ENCODE measurements at places on chromosomes 12 and 14.

DNA sequence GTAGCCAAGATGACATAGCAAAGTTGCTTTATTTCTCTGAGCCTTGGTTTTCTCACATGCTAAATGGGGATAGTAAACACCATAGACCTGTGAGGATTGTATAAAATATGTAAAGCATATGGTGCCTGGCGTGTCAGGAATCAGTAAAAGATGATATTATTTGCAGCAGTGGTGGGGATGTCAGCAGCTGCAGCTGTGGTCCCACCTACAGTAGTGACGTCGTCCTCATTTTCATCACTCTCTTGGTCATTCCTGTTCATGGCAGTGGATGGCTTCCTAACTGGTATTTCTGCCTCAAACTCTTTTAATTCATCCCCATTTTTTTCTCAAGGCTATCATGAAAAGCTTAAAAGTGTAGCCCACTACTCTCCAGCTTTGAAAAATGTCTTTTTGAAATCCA is 12.1 kb downstream of the BMAL2 start:
- no peak for DNase-seq

- DNase-seq = no peak
Observed at GRCh38 chr12:21580748-21581516, 23.7 kb downstream of the GYS2 start.

- DNase-seq = peak; percentile 45
Observed at GRCh38 chr14:72948481-72949138, 22.3 kb downstream of the DCAF4 start.

DNA sequence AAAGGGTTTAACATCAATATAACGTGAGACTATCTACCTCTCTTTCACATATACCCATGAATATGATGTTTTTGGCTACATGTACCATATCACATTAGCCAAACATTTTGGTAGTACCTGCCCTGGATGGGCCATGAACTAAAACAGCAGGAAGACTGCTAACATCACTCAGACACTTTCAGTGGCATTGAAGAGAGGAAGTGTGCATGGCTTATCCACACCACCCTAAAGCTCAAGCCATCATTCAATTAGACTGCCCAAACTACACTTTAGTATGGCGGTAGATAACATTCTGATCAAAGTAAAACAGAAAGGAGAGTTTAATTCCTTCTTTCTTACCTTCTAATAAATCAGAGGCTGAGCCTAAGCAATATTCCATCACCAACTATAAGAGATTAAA is 103.0 kb downstream of the PEBP1 start:
- DNase-seq = no peak

DNA sequence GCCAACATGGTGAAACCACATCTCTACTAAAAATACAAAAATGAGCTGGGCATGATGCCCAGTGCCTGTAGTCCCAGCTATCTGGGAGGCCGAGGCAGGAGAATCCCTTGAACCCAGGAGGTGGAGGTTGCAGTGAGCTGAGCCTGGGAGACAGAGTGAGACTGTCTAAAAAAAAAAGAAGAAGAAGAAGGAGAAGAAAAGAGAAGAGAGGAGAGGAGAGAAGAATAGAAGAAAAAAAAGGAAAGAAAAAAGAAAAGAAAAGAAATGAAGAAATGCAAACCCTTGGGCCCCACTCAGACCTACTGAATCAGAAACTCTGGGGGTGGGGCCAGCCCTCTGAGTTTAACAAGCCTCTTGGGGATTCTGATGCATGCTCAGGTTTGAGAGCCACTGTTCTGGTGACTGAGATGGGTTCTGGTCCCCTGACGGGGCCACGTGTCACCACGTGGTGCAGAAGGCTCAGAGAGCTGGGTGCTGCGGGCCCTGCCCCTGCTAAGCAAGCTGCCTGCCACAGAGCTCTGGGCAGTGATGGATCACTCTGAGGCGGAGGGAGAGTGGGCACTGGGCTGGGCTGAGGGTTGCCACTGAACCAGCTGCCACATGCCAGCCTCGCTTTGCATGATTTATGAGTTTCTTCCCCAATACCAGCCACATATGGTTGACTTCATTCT is 37.5 kb downstream of the ERH start:
- no peak for DNase-seq

GRCh38 chr14:61280526-61281185 is 482 bp downstream of the TMEM30B start:
- peak; percentile 69 for DNase-seq

DNA sequence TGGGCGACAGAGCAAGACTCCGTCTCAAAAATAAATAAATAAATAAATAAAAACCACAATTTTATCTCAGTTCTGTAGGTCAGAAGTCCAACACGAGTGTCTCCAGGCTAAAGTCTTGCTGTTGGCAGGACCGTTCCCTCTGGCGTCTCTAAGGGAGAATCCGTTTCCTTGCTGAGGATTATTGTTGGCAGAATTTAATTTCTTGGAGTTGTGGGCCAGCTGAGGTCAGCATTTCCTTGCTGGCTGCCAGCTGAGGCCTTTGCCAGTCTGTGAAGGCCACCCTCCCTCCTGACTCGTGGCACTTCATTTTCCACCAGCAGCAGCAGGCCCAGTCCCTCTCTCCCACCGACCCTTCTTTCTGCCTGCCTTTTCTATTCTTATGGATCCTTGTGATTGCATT is 17.2 kb downstream of the PSMC1 start:
- DNase-seq = no peak

GRCh38 chr14:21106498-21107282 is 5.8 kb downstream of the TMEM253 start:
- peak; percentile 80 for DNase-seq

DNA sequence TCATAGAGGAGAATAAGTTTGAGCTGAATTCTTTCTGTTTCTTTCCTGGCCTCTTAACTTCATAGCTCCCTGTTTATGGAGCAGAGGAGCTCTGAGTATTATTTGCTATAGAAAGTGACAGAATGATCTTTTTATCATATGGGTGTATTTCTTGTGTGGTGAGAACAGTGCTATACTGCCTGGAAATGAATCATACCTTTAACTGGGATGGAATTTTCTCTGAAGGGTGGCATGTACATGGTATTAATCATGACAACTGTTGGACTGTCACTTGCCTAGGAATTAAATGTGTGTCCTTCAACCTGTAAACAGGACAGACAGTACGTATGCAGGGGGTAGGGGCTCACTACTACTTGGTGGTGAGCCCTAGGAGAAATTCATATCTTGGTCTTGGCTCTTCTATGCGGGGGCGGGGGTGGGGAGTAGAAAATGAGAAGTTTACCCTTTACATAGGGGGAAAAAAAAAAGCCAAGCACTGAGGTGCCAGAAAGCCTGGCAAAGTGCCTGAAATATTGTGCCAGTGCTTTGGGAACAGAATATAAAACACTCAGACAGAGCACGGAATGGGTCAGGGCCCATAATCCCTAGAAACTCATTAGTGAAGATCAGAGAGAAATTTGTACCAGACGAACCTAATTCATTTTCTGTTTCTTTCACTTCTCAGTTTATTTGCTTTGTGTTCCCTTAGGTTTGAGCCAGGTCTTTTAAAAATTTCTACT is 33.8 kb downstream of the ARMH4 start:
- no peak for DNase-seq

GRCh38 chr14:92651758-92652406 is 96.5 kb downstream of the LGMN start:
- no peak for DNase-seq

DNA sequence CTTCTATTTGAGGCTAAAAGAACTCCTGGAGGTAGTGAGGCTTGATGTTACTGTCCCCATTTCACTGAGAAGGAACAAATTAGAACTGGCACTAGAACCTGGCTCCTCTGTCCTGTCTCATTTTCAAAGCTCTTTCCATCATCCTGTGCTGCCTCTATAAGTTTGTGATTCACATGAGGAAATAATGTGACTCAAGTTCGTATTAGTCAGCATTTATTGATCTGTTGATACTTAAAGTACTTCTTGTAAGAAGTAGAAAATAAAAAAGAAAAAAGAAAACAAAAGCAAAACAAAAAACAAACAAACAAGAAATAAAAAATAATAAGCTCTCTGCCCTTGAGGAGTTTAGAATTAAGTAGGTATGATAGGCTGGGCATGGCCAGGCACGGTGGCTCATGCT is 2.3 kb upstream of the ESPL1 start:
- no peak for DNase-seq

GRCh38 chr14:62736048-62737043 is 308.9 kb downstream of the KCNH5 start:
- DNase-seq = no peak

DNA sequence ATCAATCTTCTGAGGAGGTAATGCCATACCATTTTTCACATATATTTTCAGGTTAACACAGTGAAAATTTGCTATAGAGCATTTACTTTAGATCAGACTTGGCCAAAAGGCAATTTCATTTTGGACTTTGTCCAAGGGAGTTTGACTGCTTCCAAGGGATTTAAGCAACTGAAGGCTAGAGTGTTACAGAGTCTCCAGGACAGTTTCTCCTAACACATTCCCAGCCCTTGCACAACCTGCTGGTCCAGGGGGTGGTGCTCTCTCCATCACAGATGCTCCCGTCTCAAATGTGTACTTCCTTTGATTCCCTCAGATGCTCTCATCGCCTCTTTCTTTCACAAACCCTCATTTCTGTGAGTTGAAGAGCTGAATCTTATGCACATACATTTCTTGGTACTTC is 143.1 kb downstream of the TPH2 start:
- peak; percentile 39 for DNase-seq

DNA sequence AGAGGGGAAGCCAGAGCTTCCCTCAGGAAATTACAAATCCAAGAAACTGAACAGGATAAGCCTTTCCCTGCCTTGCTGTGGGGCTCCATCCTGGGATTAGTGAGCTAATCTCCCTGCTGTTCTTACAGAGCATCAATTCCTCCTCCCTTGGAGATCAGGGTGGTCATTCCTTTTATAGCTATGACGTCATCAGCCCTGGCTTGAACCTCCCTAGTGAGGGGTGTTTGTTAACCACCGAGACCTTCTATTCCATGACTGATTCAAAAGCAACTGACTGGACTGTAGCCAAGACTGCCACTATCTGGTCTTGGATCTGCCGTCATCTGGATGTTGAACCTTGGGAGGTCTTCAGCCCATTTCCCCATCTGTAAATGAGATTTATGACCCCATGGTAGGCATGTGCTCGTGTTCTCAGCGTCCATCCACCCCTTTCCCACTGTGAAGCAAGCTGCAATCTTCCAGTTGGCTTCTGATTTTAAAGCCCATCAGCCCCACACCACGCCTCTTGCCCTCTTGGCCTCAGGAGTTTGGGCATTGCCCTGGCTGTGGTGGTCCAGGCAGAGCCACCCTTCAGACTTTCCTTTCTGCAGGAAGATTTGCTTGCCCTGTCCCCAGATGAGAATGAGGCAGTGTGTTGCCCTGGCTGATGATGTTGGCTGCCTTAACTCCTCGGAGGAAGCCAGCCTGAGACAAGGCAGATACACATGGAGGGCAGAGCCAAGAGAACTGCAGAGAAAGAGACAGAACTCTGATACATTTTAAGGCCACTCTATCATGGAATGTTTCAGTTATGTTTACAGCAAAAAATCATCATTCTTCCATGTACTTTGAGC is 59.6 kb upstream of the ACTN1 start:
- DNase-seq = no peak

GRCh38 chr12:89760783-89761182 is 52.1 kb upstream of the ATP2B1 start:
- no peak for DNase-seq

DNA sequence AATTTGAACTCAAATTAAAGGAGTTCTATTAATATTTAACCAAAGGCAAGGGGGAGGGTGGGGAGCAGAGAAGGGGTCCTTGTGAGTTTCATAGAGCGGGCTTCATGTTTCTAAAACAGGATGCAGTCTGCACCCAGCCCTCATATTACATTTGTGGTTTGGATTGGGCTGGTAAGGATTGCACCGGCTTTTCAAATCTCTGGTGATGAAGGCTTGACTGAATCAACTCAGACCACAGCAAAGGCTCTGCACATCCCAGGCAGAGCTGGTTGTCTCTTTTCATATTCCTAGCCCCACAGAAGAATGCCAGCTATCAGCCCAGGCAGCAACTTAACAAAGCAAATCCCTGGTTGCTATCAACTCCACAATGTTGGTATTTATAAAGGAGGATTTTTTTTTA is 1221.4 kb downstream of the VRK1 start:
- no peak for DNase-seq

- DNase-seq = no peak
Observed at GRCh38 chr14:105366386-105367074, 31.8 kb upstream of the TEX22 start.

DNA sequence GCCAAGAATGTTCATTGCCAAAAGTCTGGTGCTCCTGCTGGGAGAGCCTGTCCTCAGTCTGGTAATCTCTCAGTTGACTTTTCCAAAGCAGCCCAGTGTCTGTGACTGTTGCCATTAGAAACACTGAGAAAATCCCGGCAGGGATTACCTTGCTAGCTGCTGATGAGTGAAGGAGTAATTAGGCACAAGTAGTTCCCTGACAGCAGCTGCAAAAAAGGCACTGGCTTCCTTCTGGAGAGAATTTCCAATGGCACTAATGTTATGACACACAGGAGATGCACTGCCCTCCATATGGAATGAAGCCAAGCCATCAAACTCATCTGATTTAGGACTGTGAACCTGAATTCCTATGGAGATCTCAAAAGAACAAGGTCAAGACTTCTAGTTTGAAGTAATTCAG is 1321.2 kb upstream of the SEL1L start:
- peak; percentile 34 for DNase-seq

DNA sequence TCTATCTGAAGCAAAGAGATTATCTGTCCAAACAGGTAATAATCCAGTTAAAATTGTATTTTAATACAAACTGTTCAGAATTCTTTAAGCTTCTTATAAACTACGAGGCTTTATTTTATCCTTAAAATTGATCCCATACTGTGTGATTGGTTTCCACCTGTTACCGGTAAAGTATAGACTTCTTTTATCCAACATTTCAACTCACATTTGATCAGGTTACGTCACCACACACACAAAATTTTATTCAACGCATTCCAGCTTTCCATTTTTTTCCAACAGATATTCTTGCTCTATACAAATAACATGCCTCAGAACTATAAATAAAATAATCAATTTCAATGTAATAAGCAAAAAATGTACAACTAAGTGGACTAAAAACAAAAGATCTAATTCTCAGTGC is 4.5 kb downstream of the NOVA1 start:
- DNase-seq = no peak

GRCh38 chr14:23942587-23942986 is 11.0 kb upstream of the DHRS4 start:
- no peak for DNase-seq

DNA sequence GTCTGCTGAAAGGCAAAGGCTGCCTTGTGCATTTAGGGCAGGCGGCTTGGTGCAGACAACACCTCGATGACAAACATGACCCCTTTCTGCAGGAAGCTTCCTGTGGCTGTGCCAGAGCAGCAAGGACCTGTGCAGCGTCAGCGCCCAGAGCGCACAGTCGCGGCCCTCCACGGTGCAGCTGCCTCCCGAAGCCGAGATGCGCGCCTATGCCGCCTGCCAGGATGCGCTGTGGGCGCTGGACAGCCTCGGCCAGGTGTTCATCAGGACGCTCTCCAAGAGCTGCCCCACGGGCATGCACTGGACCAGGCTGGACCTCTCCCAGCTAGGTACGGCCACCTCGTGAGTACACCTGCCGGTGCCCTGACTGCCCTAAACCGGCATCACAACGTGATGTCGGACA is 57.3 kb downstream of the ANKRD9 start:
- no peak for DNase-seq
